Right lung (tissue), 10 donors: ENCODE measurements at places on chromosomes 1 and 21. TPM values are rescaled to one million over a fixed set of nuclear protein-coding genes. Genes with fewer than 3 reads are reported as not detected.

DNA sequence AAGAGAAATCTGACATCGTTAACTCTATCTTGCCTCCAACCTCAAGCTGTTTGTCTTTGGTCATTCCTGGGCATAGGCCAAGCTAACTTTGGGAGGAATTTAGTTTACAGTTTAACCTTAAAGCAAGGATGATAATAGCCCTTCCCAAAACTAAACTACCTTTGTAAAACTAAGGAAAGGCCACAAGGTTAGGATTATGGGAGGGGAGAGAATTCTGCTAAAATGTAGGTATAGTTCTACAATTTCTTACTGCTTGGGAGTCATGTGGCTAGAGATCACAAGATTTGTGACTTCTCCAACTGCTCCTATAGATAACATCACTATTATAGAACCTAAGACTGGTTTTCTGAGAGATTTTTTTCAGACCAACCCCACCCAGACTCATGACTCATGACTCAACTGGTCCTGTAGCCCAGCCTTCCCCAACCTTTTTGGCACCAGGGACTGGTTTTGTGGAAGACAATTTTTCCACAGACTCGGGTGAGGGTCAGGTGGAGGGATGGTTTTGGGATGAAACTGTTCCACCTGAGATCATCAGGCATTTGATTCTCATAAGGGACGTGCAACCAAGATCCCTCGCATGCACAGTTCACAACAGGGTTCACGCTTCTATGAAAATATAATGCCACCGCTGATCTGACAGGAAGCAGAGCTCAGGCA lies 70.7 kb upstream of the MUTYH start:
- no peak for DNase-seq

- DNase-seq, result no peak
Observed at GRCh38 chr1:54304518-54304917, 101.7 kb downstream of the SSBP3 start.

DNA sequence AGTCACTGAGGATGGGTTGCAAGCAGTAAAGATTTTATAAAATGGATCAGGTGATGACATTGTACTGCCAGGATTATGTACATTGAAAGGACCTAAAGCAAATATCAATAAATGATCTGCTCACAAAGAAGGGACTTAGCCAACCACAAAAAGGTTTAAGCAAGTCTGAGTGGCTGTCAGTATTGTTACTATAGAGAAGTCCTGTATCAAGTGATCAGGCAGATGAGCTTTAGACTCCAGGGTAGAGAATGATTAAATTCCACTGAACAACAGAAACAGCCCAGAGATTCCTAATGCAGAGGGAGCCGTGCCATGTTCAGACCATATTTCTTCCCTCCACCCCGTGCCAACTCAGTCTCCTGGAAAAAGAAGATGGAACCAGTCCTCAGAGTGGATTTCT lies 138.9 kb downstream of the SETD4 start:
- no peak for DNase-seq

DNA sequence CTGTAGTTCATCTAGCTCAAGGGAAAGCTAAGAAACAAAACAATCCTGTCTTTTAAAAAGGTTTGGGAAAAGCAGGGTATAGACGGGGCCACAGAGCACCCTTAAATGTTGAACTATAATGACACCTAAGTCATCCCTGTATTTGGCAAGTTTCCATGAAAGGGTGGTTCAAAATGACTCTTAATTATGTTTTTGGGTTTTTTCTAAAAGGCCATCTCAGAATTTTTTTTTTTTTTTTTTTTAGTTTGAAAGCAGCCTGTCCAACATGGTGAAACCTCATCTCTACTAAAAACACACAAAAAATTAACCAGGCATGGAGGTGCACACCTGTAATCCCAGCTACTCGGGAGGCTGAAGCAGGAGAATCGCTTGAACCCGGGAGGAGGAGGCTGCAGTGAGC lies 22.2 kb downstream of the TOMM20 start:
- no peak for DNase-seq

The RNU1-3 gene
- not detected for polyA plus RNA-seq

The FABP3 gene
- polyA plus RNA-seq, result 8.5 TPM

The CELA2B gene
- 0.31 TPM for polyA plus RNA-seq

The CTXND2 gene
- polyA plus RNA-seq, result not detected
